ENCODE measurements at places on chromosomes 16 and 17. TPM values are rescaled to one million over a fixed set of nuclear protein-coding genes. Genes with fewer than 3 reads are reported as not detected.

CBX8 gene
- 20.3 TPM for total RNA-seq

GLIS2 gene
- 17.5 TPM for total RNA-seq

CES5A gene
- total RNA-seq: not detected

OTOA gene
- total RNA-seq: 0.08 TPM

CCDC40 gene
- 4.5 TPM for total RNA-seq

NTN1 gene
- 0.37 TPM for total RNA-seq

CDH8 gene
- 0.44 TPM for total RNA-seq

Measured in A549 treated with ZK216348 at 1 μM for 4 hours (cell line).